ENCODE measurements at places on chromosomes 3 and 15.

- no peak for DNase-seq
Measured at GRCh38 chr3:8387571-8387970, 114.1 kb upstream of the LMCD1 start.

GRCh38 chr3:123198372-123198771, 3.4 kb upstream of the SEC22A start:
- DNase-seq, result no peak

DNA sequence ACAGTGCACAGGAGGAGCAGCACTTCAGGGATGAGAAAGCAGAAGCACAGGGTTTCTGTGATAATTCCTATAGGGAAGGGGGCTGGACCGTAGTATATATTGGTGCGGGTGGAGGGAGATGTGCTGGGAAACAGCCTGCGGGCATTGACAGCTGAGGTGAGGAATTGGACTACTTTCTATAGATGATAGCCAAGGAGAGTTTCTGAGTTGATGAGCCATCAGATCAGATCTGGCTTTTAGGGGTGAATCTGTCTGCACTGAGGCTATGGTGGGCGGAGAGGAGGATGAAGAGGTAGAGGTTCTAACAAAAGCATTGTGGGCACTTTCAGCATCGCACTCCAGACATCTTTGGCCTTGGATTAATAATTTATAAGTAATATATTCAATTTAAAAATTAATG, 33.1 kb downstream of the SELENOT start:
- DNase-seq, result no peak

- DNase-seq, result peak; percentile 53
Measured at GRCh38 chr15:31867536-31868442, 162.5 kb upstream of the CHRNA7 start.

DNA sequence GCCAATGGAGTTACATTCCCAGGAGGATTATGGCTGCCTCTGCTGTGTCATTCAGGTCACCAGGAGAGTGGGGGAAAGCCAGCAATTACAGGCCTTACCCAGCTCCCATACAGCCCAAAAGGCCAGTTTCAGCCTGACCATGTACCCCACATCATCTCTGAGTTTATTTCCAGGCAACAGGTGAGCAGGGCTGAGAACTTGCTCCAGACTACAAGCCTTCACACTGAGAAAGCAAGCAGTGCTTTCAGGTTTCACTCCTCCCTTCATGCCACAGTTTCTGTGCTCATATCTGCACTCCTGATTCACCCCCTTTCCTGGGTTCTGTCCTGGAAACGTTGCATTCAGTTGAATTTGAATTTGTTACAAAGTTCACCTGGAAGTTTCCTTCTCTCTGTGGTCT, 68.1 kb upstream of the ABI3BP start:
- no peak for DNase-seq

DNA sequence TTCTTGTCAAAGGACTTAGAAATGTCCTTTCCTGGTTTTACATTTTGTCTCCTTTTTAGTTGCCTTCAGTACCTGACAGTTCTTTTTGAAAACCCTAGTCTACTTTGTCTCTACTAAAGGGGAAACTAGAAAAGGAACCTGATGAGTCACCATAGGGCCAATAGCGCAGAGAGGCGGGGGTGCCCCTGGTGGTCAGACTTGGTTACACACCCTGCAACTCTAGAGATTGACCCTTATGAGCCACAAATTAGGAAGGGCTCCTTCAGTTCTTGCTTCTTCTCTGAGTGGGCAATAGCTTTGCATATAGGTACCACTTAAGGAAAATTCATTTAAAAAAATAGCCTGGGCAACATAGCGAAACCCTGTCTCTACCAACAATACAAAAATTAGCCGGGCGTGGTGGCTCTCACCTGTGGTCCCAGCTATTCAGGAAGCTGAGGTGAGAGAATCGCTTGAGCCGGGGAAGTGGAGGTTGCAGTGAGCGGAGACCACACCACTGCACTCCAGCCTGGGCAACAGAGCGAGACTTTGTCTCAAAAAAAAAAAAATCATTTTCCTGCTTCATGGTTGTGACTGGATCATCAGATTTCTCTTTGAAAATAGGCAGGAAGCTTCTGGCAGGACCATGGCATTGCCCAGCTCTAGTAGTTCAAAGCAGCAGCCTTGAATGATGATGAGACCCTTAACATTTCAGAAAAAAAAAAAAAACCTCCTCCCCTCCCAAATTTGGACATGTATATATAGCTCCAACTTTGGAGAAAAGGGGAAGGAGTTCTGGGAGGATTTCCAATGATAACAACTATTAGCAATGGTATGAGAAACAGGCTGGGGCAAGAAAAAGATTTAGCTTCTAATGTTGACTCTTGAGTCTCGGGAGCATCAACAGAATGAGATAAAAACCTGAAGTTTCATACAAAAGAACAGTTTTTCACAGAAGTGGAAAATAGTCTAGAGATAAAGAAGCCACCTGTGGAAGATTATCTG, 45.2 kb upstream of the RASA2 start:
- DNase-seq, result peak; percentile 75

DNA sequence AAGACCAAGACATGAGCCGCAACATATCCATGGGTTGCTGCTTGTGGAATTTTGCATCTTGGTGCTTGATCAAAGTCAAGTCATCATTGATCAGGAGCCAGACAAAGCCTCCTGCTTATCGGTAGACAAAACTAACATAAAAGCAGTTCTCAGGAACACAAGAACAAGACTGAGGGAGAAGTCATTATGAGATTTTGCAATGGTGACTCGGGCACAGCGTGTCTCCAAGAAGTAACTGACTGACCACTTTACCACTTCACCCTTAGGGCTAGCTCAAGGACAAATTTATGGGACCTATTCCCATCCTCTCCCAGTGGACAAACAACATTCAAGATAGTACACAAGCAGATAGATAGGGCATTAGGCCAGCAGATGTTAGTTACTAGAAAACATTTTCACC, 68.1 kb upstream of the LIMD1 start:
- no peak for DNase-seq

DNA sequence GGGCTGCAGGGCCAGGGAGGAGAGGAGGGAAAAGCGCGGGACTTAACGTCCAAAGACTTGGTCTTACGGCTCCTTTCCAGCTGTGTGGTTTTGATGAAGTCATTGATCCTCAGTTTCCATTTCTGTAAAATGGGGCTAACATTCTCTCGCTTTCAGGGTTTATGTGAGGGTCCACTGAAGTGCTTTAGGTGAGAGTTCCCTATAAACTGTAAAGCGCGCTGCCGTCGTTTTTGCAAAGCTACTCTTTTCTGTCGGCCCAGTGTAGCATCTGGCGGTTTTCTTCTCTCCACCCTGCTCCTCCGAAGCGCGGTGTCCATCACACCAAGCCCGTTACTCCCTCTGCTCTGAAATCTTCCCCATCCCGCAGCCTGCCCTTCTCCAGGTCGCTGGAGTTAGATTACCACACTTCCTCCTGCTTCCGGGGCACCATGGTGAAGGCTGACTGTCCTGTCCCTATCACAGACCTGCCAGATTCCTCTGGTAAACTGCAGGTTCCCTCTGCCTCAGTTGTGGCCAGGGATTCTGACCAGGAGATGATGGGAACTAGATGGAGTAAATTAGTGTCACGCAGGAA, 702 bp upstream of the DNAJC17 start:
- no peak for DNase-seq

DNA sequence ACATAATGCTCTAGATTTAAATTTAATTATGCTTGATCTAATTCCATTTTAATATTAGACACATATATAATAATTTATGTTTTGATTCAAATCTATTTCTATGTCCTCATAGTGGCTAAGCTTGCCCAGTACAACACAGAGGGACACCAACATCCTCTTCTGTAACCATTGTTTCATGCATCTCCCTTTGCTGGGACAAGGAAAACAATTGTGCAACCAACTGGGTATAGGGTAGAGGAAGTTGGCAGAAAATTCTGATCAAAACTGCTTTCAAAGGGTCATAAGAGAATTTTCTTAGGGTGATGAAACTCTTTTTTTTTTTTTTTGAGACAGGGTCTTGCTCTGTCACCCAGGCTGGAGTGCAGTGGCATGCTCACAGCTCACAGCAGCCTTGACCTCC, 121.4 kb upstream of the SGO1 start:
- DNase-seq, result no peak

GRCh38 chr3:175186511-175186910, 327.4 kb downstream of the NAALADL2 start:
- no peak for DNase-seq

DNA sequence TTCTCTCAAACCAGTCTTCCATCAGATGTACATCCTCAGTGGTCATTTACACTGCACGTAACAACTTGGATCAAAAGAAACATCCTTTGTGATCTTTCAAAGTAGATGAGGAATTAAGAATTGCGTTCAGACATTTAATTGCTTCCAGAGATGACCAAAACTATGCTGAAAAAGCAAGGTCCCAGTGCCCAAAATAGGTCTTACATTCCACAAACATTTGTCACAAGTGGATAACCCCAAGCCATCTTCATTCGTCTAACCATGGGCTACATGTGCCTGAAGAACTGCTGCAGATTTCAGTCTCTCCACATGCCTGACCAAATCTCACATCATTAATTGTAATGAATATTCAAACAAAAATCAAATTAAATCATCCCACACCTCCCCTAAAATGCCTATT, 273.6 kb downstream of the SHOX2 start:
- no peak for DNase-seq

- no peak for DNase-seq
Measured at GRCh38 chr15:42053010-42053409, 32.2 kb upstream of the PLA2G4E start.

DNA sequence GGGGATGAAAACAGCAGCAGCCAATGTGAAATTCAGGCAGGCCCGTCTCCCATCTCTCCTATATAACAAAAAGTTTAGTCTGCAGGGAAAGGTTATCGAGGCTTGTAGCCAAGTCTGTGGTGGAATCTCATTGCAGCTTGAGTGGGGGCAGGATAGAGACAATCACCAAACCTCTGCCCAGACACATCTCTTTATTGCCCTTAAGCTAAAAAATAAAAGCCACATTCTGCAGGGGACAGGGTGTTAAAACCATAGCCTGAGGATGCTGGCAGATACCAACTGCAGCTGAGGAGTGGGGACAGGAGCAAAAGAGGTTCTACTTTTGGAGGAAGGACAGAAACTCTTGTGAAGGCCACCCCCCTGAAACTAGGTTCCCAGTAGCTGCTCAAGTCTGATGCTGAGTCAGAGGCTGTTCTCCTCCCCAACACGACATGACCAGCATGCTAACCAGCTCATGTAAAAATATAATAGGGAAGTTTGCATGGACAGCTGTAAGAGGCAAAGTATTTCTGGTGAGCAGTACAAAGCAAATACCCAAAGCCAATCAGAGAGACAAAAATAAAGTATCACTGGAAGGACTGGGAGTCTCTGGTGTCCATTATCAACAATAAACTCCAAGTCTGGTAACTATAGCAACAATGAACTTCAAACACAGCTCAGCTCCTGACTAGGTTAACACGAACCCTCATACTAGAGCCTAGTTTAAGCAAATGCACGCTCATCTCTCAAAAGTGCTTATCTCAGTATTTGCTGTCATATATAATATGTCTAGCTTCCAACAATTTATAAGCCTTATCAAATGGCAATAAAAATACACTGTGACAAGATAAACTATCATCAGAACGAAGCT, 362.2 kb upstream of the SLCO3A1 start:
- DNase-seq, result no peak

DNA sequence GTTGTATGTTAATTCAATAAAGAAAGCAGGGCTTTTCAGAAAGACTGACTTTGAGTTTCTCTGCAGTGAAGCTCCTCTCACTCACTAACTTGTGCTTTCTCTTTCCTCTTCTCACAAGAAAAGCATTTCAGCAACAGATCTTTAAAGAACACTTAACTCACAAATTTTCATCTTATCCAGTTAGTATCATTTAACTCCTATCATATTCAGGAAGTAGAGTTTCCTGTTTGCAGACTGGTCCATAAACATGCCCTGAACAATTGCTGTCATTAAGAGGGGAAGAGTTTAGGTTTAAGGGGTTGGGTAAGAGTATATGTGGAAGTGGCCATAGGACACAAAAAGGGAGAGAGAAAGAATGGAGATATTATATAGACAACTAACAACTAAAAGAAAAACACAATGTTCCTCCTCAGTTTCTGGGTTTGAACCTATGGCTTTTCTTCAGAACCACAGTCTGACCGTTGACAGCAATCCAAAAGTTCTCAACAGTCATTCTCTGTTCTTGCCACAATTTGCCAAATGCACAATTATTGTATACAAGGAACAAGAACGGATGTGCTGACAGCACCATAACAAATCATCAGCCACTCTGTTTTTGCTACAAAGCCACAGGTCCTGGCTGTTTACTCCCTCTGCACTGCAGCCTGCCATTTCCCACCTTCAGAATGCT, 63.9 kb downstream of the CHAC1 start:
- DNase-seq, result no peak

DNA sequence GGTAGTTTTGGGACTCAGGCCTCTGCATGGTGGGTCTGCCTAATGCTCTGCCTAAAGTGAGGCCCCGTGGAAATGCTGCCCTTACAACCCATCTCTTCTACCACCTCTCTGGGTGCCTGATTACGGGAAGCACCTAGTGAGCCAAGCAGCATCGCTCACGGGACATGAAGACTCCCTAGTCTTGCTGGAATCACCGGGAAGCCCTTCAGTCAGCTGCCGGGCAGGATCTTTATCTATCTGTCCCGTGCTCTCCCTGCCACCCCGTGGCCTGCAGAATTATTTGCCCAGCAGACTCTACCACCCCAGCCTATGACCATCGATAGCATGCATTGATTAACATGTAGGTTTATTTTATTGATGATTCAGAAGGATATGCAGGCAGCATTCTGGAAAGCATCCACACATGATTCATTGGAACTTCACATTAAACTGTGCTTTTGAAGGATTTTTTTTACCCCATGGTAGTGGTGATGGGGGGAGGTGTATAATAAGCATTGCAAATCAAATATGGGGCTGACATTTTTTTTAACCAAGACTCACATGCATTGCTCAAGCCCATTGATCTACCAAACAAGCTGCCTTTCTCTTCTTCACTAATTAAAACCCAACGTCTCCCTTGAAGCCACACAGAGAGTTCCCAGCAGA, 63.1 kb downstream of the ATP2B2 start:
- DNase-seq, result no peak

GRCh38 chr3:152518346-152518745, 249.6 kb downstream of the MBNL1 start:
- DNase-seq, result no peak

DNA sequence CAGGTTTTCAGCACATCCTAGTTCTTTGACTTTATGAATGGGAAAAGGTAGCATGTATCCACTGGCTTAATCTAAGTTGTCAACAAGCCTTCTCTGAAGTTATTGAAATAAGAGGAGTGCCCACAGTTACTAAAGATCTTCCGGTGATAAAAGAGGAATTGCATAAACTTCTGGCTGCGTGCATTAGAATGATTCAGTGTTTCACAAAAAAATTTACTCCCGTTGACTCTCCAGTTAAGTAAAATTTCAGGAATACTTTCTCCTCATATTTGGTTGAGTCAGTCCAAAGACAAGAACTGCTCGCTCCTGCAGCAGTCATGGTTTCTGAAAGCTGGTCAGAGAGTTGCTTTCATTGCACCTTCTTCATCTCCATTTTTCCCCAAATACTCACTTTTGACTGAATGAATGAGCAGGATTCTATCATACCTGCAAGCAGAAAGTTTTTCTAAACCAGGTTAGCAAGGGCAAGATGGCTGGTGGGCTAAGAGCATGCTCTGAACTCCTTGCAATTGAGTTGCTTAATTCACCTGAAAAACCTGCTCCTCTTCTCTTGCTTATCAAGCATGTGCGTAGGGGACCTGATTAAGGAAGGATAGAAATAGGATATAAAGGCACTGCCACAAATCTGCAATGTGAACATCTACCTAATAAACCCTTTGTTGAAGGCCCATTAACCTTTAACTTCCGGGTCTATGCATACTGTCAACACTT, 64.2 kb upstream of the TIMP4 start:
- DNase-seq, result no peak
